T-helper 2 cell (primary cell): ENCODE measurements at places on chromosomes 5 and 9.

- no peak for DNase-seq
Measured at GRCh38 chr9:111986035-111986556, 89.5 kb downstream of the UGCG start.

GRCh38 chr5:67612961-67613360, 416.4 kb upstream of the CD180 start:
- DNase-seq, result no peak

GRCh38 chr5:6435356-6435755, 13.3 kb upstream of the UBE2QL1 start:
- DNase-seq, result no peak

DNA sequence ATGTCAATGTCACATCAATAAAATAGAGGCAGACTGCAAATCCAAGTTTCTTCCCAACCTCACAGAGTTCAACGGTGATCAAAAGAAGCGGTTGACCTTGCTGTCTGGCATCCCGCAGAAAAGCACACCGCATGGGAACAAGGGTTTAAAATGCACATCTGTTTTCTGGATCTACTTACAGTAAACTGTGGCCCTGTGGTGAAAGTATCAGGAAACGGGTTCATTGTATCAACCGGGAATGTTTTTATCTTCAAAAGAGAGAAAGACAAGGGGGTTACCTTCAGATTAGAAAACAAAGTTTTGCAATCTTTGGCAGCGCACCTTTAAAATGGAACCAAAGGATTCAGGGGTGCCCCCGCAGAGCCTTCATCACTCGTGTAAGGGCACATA, 15.5 kb upstream of the FRRS1L start:
- no peak for DNase-seq

DNA sequence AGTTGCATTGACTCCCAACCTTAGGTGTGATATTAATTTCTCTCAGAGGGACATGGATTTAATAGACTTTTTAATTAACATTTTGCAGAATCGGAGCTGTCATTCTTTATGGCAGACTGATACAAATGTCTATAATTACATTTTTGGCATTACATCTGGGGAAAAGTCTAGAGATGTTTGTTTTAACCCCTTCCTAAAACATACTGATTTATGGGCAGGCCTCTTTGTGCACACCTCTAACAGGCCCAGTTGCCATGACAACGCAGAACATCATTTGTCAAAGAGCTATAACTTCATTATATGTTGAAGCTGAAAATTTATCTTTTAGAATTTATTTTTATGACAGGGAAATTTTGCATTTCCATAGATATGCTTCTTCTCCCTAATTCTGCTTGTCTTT, 158.5 kb downstream of the NTRK2 start:
- no peak for DNase-seq

DNA sequence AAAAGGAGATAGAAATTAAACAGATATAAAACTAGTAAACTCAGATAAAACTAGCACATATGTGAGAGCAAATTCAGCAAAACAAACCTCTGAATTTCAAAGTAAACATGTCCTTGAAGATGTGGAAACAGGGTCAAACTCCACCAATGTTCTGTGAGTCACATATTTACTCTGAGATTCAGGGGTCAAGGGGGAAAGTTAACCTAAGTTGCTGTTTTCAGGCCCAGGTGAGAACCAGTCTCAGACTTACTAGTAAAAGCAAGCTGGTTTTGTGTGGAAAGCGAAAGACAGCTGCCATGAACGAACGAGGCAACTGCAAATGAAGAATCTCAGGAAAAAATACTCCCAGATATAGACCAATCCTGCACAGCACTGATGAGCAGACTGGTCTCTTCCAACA, 29.0 kb downstream of the PSMB7 start:
- no peak for DNase-seq

DNA sequence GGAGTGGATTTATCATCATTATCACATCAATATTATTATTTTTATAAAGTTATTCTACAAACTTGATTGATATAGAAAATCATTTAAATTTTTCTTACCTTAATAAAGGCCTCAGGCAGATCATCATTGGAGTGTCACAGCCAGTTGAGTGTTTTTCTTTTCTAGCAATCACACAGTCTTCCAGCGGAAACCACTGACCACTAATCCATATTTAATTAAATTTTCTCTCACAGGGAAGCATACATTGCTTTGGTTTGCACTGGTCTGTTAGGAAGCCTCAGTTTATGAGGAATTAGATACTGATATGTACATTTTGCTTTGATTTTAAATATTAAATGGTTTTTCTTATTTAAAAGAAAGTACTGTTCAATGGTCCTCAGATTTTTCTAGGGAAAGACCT, 6.7 kb downstream of the SPZ1 start:
- no peak for DNase-seq

- no peak for DNase-seq
Measured at GRCh38 chr9:14993901-14994554, 83.8 kb upstream of the FREM1 start.

DNA sequence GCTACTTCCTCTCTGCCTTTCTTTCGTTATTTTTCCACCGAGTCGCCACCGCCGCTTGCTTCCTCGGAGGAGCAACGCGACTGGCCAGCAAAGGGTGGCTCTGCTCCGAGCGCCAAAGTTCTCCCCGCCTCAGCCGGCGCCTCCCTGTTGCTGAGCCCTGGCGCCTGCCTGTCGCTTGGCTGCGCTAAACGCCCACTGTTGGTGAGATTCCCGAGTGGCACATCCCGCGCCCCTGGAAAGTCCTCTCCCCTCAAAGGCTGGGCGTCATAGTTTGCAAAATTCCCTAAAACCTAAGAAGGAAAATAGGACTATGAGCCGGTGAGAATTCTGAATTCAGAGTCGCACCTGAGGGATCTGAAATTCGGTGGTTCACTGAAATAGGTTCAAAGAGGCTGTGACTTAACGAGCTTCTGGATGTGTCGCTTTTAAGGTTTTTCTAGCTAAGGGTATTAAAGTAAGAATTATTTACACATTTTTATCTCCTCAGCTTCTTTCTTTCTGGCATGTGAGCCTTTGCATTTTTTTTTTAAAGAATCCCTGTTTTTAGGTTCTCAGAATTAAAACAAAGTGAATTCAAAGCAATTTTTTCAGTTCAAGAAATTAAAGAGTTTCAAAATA, at the start of gene GRIN3A:
Gene GRIN3A, minus strand, starts transcription at position 82 of the 618 bp plus-strand sequence. CDS start 668 bp downstream, outside the sequence.
- no peak for DNase-seq

DNA sequence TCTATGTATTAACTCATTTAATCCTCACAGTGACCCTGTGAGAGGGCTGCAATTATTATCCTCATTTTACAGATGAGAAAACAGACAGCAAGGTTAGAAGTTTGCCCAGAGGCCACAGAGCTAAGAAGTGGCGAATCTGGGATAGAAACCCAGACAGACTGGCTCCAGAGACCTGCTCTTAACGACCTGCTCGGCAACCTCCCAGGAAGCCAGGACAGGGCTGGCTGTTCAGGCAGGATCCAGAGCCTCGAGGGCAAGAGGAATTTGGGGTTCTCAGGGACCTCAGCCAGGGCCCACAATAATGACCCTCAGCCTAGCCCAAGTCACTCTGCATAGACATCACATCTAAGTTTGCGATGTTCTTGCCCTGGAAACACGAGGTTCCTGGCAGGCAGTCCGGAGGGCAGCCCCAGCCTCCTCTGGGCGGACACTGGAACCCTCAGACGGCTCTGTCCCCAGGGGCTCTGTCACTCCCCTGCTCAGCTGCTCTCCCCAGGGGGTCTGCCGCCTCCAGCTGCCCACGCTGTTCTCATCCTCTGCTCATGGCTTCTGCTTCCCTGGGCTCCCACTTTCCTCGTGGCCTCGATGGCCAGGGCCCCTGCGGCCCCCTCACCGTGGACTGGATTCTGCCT, 138.5 kb upstream of the ERCC6L2 start:
- DNase-seq, result no peak

DNA sequence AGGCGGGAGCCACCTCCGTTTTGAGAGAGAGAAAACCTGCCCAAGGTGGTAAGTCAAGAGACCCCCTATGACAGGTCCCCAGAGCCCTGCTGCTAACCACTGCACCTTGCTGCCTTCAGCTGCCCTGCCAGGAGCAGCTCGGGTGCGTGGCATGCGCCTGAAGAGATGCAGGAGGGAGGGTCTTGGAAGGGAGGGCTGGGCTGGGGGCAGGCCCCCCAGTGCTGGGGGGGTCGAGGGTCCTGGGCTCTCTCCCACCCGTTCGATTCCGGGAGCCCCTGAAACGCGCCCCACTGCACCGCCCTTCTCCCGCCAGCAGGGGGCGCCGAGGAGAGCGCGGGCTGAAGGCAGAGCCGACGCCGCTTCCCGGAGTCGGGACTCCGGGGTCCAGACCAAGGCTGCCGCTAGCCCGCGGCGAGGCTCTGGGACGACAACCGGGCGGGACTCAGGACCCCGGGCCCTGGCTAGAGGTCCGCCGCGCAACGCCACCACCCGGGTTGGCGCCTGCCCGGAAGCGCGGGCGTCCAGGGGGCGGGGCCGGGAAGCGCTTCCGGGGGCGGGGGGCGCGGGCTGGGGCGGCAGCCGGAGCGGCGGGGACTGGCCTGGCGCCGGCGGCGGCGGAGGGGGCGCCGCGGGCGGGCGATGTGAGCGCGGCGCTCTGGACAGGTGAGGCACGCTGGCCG, at the start of gene ZBTB34:
Gene ZBTB34, plus strand, starts transcription at position 563 of the 680 bp plus-strand sequence. CDS start 18,761 bp downstream, outside the sequence.
- DNase-seq, result peak; percentile 65

DNA sequence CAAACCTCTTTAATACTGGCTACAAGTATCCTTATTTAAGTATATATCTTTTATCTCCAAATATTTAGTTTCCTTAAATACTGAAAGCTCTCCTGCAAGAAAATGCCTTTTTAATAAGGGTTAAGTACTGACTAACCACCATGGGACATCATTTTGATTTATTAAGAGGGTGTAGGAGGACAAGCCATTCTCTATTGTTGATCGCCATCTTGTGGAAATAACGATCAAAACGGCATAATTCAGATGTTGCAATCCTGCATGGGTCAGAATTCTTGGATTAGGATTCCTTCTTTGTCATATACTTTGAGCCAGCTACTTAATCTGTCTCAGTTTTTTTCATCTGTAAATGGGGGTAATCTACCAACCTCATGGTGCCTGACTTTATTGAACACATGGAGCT, 28.7 kb upstream of the C5orf46 start:
- DNase-seq, result no peak

- DNase-seq, result no peak
Measured at GRCh38 chr9:92661127-92661526, 8.8 kb downstream of the IPPK start.

DNA sequence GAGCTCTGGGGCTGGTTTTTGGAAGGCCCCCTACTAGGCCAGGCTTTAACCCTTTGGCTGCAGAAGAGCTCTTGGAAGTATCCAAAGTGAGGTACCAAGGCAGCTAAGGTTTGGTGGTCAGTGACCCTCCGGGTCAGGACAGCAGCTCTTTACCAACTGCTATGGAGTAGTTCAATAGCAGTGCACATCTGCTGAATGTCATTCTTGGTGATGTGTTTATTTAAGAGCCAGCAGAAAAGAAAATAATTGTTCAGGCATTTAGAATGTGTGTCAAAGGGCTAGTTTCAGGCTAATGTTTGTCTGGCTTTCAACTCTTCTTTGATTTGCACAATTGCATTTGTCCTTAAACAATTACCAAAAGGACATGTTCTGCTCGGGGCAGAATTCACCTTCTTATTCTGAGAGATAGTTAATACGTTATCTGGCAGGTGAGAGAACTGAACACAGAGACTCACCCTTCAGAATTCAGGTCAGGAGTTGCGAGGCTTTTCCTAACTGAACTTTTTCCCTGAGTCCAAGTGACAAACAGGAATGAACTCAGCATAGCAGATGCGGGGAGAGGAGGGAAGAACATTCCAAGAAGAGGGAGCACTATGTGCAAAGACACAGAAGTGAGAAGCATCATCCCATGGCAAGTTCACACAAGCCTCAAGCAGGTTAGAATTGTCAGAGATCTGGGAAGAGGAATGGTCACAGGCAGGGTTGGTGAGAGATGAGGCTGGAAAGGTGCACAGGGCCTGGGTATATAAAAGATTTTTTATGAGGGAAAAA, 556.7 kb upstream of the TLE4 start:
- DNase-seq, result no peak

DNA sequence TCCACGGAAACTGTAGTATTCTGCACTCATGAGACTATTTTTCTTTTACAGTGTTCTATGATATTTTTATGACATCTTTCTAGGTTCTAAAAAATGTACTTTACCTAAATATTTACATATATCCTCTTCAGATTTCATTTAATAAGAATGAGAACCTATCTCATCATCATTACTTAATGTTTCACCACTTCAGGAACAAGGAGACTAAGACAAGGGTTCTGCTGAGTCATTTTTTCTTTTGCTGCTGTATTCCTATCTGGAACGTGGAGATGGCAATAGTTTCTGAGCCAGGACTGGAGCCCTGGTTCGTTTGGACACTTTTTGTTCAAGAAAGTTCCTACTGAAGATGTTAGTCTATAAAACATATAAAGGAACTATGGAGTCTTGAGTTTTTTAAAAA, 258.2 kb upstream of the MAP3K1 start:
- no peak for DNase-seq

- no peak for DNase-seq
Measured at GRCh38 chr5:32542216-32543059, 42.9 kb upstream of the SUB1 start.

GRCh38 chr5:66959653-66960052, 236.9 kb downstream of the CD180 start:
- no peak for DNase-seq

DNA sequence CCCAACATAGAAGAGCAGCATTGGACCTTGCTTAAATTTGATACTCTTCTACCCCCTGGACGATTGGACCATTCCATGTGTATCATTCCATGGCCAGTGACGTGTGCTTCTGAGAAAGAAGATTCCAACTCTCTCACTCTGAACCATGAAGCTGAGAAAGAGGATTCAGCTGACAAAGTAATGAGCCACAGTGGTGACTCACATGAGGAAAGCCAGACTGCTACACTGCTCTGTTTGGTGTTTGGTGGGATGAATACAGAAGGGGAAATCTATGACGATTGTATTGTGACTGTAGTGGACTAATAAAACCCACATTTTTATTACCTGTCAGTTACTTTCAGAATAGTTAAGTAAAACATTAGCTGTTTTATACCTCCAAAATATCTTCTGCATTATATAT, 7.5 kb downstream of the HSPA5 start:
- DNase-seq, result no peak

DNA sequence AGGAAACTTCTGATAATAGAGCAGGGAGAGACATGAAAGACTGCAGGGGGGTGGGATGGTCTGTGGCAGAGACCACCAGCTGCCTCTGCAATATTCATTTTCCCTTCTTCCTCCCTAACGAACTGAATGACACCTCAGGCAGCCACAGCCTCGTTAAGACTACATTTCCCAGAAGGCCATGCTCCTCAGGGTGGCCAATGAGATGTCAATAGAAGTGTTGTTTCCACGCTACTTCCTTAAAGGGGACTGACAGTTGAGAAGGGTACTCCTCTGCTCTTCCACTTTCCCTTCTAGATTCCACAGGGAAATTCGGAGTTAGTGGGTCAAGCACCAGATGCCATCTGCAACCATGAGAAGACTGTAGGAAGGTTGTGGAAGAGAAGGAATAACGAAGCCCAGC, 52.0 kb upstream of the DAPK1 start:
- no peak for DNase-seq

GRCh38 chr5:10320793-10321192, 13.1 kb upstream of the CMBL start:
- DNase-seq, result no peak

GRCh38 chr9:127746959-127747569, 12.0 kb upstream of the TOR2A start:
- DNase-seq, result no peak

GRCh38 chr9:10434412-10434811, 178.4 kb downstream of the PTPRD start:
- no peak for DNase-seq
